Islet precursor cell (in vitro differentiated cells): ENCODE measurements at places on chromosomes 4 and X.

- DNase-seq, result peak; percentile 67
These were observed 53.0 kb downstream of the PTCHD1 start for GRCh38 chrX:23387550-23388184.

GRCh38 chr4:13539619-13540445 is 4.5 kb downstream of the NKX3-2 start:
- DNase-seq, result peak; percentile 48

DNA sequence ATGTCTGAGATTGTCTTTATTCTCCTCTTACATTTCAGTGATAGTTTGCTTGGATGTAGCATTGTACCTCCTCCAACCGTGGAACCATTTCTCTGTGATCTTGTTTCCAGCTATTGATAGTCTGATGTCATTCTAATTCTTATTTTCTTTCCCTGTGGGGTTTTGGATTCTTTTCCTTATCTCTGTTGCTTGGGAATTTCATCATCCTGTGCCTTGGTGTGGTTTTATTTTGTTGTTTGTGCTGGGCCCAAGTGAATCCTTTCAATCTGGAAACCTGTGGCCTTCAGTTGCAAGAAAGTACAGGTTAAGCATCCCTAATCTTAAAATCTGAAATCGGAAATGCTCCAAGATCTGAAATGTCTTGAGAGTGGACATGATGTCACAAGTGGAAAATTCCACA is 22.0 kb downstream of the MSX1 start:
- no peak for DNase-seq

- DNase-seq, result no peak
These were observed 60.5 kb upstream of the ADAMTS3 start for GRCh38 chr4:72629540-72629939.

- DNase-seq, result no peak
These were observed 615.3 kb upstream of the SLIT2 start for GRCh38 chr4:19636451-19636850.

GRCh38 chrX:149010853-149011224 is 494.3 kb downstream of the IDS start:
- DNase-seq, result no peak

DNA sequence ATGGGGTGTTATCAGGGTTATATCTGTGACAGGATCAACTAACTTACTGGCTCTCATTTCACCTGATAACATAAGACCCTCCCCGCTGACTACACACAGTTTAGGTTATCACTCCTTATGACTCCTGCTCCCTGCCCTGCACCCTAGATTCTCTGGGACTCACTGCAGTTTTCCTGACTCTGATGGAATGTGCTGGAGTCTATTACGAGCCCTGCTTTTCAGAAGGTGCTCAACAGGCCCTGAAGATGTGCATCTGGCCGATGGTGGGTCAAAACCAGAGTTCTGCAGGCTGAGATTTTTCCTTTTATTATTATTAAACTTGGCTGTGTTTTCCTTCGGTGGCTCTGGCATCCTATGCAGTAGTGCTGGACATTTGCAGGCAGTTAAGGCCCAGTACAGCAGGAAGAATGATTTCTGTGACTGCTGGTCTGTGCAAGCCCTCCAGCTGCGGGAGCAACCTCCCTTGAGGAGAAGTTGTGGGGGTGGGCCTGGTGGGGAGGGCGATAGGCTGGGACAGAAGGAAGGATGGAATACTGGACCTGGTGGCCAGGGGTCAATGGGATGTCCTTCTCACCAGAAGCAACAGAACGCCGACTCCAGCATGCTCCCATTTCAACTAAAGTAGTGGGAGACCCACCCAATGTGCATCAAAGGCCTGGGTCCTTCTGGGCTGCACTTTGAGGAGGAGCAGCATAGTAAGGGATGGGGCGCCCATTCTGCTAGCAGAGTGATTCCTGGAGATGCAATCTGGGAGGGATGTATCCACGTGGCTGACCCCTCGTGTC is 11.0 kb downstream of the SOD3 start:
- no peak for DNase-seq

DNA sequence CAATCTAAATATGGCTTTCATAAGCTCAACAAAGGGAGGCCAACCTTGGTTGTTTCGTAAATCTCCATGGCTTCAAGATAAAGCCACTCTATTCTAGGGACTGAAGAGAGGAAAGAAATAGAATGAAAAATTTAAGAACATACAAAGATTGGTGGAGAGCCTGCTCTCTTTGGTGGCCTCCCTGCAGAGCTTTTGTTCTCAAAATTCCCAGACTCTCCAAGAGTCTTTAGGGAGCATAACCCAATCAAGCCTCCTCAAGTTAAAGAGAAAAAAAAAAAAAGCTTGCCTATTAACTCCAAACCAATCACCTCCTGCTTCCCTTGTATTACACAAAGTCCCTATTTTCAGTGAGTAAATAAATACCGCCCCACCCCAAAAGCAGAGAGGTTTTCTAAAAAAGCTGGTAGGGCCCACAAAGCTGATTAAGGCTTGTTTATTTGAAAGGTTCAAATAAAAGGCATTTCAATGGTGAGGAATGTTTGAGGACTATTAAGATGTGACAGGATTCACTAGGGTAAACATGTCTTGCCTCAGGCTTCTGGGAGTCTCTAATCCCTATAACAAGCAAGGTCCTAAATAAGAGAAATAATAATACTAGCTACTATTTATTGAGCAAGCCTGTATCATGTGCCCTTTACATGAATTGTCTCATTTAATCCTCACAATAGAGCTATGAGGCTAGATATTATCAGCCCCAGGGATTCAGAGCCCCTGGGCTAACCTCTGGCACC is 71.6 kb downstream of the GPC3 start:
- no peak for DNase-seq

- DNase-seq, result no peak
These were observed 367.9 kb downstream of the FAM133A start for GRCh38 chrX:94041881-94042280.

GRCh38 chrX:20680998-20681397 is 414.3 kb upstream of the RPS6KA3 start:
- no peak for DNase-seq

DNA sequence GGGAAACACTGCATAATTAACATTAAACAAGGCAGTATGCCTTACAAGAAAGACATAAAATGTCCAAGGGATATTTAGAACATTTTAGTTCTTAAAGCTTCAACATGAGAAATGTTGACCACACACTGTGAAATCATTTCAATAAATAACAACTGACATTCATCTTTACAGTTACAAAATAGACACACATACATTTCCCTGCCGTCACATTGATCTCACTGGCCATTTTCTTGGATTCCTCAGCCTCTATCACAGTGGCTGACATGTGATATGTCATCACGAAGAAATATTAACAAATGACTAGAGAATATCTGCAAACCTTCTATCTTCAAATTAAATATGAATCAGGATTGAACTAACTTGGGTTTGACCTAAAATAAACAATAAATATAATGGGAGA is 1.9 kb downstream of the CXCL2 start:
- no peak for DNase-seq

DNA sequence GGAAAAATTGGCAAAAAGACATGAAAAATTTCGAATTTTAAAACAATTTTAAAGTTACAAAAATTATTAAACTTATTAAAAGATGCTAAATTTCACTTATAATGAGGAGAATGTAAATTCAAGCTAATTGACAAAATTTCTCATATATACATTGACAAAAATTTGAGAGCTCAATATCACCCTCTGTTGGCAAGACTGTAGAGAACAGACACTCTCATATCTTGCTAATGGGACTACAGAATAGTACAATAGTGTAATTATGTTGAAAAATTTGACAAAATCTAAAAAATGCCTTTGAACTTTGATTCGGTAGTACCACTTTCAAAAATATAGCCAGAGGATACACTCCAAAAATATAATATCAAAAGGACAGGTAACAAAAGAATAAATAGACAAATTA is 29.8 kb downstream of the DCAF8L2 start:
- no peak for DNase-seq

- no peak for DNase-seq
These were observed 108.3 kb downstream of the AFAP1 start for GRCh38 chr4:7831330-7831729.

GRCh38 chr4:83850435-83850834 is 314.5 kb downstream of the GPAT3 start:
- DNase-seq, result peak; percentile 57

- DNase-seq, result no peak
These were observed 195.0 kb upstream of the ANK2 start for GRCh38 chr4:112854420-112854819.

DNA sequence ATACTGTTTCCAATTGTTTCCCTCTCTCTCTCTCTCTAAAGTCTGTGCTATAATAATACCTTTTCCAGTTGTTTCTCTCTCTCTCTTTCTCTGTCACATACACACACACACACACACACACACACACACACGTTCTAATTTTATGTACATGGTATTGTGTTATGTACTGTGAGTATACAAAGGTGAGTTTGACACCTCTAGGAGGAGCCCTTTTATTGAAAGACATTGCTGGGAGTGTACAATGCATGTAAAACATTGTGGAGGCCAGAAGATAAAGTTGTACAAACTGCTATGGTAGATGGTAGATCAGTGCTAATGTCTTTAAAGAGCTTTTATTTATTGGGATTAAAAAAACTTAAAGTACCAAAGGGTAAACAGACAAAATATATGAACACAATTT is 53.6 kb downstream of the BLTP1 start:
- DNase-seq, result no peak

GRCh38 chr4:38400946-38401345 is 263.1 kb upstream of the KLF3 start:
- no peak for DNase-seq
